ENCODE measurements at places on chromosomes 13 and 19. TPM values are rescaled to one million over a fixed set of nuclear protein-coding genes. Genes with fewer than 3 reads are reported as not detected.

DNA sequence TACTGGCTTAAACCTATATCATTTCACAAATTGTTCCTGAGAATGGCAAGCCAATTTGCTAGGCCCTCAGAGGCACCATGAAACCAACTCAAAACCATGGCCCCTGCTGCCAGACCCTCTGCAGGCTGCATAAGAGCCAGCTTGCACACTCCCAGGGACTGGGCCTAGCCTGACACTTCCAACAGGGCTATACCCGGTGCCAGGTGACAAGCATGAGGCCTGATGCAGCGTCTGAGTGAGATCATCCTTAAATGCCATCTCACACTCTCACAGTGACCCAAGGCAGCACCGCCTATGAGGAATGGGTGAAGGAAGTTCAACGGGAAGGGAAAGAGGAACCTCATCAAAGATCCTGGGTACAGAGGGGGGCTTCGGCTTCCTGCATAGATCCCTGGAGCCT lies 65.6 kb downstream of the C13orf42 start:
- DNase-seq: no peak

The SLC7A10 gene
- not detected for total RNA-seq

- peak; percentile 99 for DNase-seq
Observed at GRCh38 chr13:44141725-44142539, 231.7 kb upstream of the SERP2 start.

The SLITRK5 gene
- total RNA-seq: 0.20 TPM

DNA sequence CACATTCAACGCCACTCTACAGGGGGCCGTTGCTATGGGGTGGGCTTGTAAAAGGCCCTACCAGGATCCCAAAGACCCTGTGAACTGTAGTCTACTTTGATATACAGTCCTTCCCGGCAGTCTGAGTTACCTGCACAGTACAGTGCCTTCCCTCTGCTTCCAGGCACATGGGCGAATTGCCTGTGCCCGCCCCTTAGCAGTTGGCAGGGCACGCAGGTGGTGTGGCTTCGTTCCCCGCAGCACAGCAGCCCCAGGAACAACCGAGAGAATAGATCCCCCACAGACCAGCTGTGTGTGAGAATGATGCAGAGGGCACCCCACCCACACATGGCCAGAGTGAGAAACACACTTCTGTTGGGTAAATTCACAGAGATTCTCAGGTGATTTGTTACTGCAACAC lies 60.6 kb downstream of the MRPL57 start:
- no peak for DNase-seq

The RNF17 gene
- not detected for total RNA-seq

GRCh38 chr13:94395860-94396259 lies 83.6 kb downstream of the DCT start:
- no peak for DNase-seq

DNA sequence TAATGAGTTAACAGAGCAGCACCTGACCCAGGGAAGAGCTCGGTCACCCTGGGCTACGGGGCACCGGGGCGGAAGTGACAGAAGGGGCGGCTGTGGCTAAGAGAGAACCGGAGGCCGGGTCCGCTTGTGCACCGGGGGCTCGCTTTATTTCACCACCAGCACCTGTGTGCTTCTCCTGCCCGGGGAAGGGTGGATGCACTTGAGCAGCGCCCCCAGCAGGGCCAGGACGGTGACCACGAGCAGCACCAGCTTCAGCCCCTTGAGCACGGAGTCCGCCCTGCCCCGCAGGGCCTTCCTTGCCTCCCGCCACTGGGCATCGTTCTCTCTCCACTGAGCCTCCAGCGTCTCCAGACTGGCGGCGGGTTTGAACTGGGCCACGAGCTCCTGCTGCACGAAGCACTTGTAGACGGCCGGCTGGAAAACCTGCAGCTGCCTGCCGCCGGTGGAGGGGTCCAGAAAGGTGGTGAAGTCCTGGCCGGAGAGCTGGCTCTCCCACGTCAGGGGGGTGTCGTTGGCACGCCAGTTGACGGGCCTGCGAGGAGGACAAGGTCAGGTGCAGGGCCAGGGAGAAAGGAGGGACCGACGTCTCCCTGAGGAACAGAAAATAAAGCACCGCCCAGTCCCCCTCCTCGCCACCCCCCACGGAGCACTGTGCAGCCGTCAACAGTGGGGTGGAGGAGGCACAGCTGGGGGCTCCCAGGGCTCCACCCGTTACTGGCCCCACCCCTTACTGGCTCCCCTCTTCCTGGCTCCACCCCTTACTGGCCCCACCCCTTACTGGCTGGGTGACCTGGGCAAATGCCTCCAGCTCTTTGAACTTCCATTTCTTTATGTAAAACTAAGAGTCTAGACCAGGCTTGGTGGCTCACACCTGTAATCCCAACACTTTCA lies 3.6 kb downstream of the FAM187B start:
- DNase-seq: no peak

The CYP2B6 gene
- not detected for total RNA-seq

The IFNL1 gene
- total RNA-seq: not detected
